ENCODE measurements at places on chromosomes 6 and 20.

- DNase-seq, result no peak
These were observed 94.7 kb downstream of the ANKRD6 start for GRCh38 chr6:89527634-89528033.

GRCh38 chr6:24574809-24575208 is 71.2 kb downstream of the KIAA0319 start:
- DNase-seq, result no peak

- DNase-seq, result no peak
These were observed 4.6 kb downstream of the SLC17A2 start for GRCh38 chr6:25925876-25926275.

GRCh38 chr6:47492355-47492754 is 14.8 kb downstream of the CD2AP start:
- DNase-seq, result no peak

- no peak for DNase-seq
These were observed 100.7 kb downstream of the VEGFA start for GRCh38 chr6:43870660-43871061.

GRCh38 chr6:56671160-56671559 is 28.5 kb upstream of the DST start:
- DNase-seq, result no peak

GRCh38 chr6:20606831-20607230 is 72.6 kb downstream of the CDKAL1 start:
- no peak for DNase-seq

Data from stimulated activated CD8-positive, alpha-beta memory T cell treated with anti-CD3 and anti-CD28 coated beads, Interleukin-4, amount 100 ng/mL, for 1 hour (primary cell).